ENCODE measurements at places on chromosomes 5 and 9.
A peak's percentile ranks its signal among the peaks of the same experiment; 100 is the strongest.

- no peak for DNase-seq
Observed at GRCh38 chr9:32454280-32454679, 69.8 kb downstream of the ACO1 start.

- no peak for DNase-seq
Observed at GRCh38 chr5:142667831-142668230, 18.1 kb downstream of the FGF1 start.

GRCh38 chr9:91164724-91165520, 196.8 kb downstream of the AUH start:
- peak; percentile 96 for DNase-seq

GRCh38 chr5:27875148-27875547, 836.8 kb upstream of the CDH9 start:
- no peak for DNase-seq

DNA sequence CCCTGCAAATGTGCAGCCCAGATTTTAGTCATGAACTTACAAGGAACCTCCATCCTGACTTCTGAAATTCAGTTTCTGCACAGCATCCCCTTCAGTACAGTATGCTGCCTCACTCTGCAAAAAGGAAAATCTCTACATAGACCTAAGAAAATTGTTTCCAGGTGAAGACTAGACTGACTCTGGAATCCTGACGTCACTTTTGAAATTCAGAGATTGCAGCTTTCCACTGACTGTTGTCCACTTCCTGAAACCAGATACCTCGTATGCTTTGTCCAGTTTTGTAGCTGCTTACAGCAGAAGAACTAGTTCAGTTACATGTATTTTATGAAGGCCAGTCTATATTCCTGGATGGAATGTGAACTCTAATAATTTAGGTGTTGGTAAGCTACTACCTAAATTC, 629.3 kb upstream of the ST8SIA4 start:
- no peak for DNase-seq

GRCh38 chr5:37396352-37396751, 17.2 kb downstream of the WDR70 start:
- no peak for DNase-seq

GRCh38 chr9:96418920-96419690, 935 bp upstream of the ZNF367 start:
- peak; percentile 89 for DNase-seq

- no peak for DNase-seq
Observed at GRCh38 chr9:2800394-2801179, 43.3 kb downstream of the PUM3 start.

GRCh38 chr9:137423514-137424291, 510 bp downstream of the NOXA1 start:
- DNase-seq, result no peak

DNA sequence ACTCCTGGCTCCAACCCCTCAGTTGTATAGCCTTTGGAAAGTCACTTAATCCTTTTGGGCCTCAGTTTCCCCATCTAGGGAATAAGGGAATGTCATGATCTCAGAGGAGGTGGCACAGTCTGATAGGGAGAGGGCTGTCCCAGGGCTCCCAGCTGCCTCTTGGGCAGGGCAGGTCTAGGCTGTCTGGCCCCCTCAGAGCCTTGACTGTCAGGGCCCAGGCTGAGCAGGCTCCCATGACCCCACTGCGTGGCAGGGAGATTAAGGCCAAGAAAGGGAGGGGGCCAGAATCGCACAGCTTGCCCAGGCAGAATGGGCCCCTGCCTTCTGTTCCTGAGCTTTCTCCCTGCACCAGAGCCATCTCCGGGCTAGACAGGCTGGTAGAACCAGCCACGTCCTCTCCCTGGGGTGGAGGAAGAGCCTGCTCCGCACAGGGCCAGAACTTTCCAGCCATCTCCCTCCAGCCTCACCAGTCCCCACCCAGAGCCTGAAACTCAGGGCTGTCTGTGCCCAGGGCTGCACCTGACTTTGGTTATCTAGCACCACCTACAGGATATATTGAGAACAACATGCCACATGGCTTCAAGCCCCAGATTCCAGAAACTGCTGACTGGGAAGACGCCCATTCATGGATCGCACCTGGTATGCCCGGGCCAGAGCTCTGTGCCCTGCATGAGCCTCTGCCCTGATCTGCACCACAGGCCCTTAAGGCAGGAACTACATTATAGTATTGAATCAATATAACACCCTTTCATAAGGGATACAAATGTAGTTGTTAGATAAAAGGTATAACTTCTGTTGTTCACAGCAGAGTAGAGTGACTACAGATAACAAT, 32.1 kb downstream of the NAIF1 start:
- peak; percentile 63 for DNase-seq

GRCh38 chr9:70832492-70832891, 288.9 kb downstream of the TRPM3 start:
- DNase-seq, result no peak

DNA sequence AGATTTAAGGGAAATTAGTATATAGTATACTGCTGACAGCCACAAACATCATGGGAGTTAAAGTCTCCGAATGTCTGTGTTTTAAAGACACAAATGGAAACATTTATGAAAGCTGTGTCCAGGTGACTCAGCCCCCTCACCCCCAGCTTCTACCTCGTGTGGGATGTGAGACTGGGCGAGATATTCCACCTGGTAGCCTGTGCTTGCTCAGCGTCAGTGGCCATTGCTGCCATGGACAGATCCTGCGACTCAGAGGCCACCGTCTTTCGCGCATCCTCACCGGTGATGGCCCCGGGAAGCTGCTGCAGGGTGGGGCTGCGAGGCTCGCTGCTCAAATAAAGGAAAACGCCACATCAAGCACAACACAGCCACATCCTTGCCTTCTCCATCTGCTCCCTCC, 31.2 kb upstream of the EXOC3 start:
- no peak for DNase-seq

DNA sequence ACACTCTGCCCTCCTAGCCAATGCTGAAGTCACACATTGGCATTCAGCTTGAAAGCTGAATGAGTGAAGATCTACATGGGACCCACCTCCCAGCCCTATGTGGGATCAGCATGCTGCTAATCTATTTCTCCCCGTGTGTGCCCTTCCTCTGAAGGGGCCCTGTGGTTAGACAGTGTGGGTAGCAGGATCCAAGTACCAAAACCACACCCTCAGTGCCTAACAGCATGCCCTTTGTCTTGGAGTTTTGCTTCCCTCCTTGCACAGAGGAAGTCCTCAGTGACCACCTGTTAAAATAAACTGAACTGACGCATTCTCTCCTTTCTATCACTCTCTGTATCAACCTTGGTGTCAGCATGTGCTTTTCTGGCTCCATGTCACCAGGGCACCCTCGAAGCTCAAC, 25.0 kb downstream of the SH3TC2 start:
- no peak for DNase-seq

- DNase-seq, result peak; percentile 58
Observed at GRCh38 chr5:178163772-178164735, 10.4 kb upstream of the NHP2 start.

GRCh38 chr9:109477258-109478050, 20.7 kb downstream of the PTPN3 start:
- peak; percentile 95 for DNase-seq

GRCh38 chr9:136252281-136252680, 6.7 kb upstream of the QSOX2 start:
- no peak for DNase-seq

DNA sequence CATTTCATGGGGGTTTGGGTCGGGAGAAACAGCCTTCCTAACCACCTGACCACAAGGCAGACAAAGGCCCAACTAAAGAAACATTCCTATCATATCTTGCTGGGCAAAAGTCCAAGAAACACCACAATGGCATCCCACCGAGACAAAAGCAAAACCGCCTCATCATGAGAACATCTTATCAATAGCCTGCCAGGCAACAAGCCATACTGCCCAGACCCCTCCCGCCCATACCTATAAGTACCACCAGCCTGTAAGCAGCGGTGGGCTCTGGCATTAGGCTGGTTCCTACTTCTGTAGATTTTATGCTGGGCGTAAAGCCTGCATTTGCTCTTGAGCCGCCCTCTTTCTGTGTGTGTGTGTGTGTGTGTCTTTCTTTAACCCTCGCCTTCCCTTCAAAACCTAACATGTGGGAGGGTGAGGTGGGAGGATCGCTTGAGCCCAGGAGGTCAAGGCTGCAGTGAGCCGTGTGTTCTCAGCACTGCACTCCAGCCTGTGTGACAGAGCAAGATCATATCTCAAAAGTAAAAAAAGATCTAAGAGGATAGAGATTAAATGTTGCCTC, 56.9 kb downstream of the PDE6A start:
- peak; percentile 96 for DNase-seq

GRCh38 chr9:123739387-123739786, 190.5 kb downstream of the DENND1A start:
- no peak for DNase-seq

DNA sequence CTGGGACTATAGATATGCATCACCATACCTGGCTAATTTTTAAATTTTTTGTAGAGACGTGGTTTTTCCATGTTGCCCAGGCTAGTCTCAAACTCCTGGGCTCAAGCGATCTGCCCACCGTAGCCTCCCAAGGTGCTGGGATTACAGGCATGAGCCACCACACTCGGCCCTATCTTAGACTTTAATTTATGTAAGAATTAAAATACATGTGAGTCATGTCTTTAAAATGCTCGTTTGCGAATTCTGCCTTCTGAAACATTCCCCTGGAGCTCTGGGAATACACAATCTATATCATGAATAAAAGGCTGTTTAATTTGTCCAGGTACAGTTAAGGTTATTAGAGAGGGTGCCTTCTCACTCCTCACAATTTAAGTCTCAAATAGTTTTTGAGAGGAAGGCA, 32.8 kb downstream of the RHOBTB3 start:
- no peak for DNase-seq

- DNase-seq, result no peak
Observed at GRCh38 chr5:140153905-140154304, 21.1 kb upstream of the CYSTM1 start.

- DNase-seq, result no peak
Observed at GRCh38 chr5:110496276-110496675, 230.2 kb downstream of the TMEM232 start.

DNA sequence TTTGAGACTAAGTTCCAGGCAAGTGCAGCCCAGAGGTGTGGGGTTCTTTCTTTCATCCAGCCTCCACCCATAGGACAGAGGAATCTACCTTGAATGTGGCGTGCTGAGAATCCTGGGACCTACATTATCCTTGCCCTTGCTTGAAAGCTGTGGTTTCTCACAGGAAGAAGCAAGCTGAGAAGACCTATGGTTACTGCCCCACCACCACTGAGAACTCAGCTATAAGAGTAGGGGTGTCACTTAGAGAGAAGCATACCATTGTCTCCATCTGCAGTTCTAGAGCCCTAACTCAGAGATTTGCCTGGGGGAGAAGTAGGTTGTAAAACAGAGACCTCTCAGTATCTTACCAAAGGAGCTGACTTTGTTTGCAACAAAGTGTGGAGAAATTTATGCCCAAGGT, 72.4 kb downstream of the SV2C start:
- DNase-seq, result no peak

GRCh38 chr5:52603778-52604554, 183.8 kb upstream of the ITGA1 start:
- no peak for DNase-seq

DNA sequence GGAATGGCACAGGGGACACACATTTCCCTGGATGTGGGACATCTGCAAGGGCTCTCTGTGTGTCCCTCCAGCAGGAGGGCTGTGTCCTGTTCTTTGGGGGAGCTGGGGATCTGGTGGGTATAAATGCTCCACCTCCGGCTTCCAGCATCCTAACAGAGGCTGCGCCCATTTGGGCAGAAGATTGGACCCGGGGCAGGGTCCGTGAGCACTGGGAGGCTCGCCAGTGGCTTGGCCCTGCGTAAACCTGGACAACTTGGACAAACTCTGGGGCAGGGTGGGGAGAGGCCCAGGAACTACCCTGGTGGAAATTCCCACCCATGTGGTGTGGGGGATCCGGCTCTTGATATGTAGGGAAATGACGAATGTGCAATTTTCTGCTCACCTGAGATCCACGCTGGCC, 80.9 kb downstream of the GADD45G start:
- no peak for DNase-seq

- no peak for DNase-seq
Observed at GRCh38 chr5:129652349-129653056, 95.4 kb upstream of the MINAR2 start.

Measured in RCC 7860 (cell line).